Umbilical cord (tissue), 2 donors: ENCODE measurements at places on chromosomes 12 and 14. TPM values are rescaled to one million over a fixed set of nuclear protein-coding genes. Genes with fewer than 3 reads are reported as not detected.

Gene RITA1
- 17.3 TPM for total RNA-seq

DNA sequence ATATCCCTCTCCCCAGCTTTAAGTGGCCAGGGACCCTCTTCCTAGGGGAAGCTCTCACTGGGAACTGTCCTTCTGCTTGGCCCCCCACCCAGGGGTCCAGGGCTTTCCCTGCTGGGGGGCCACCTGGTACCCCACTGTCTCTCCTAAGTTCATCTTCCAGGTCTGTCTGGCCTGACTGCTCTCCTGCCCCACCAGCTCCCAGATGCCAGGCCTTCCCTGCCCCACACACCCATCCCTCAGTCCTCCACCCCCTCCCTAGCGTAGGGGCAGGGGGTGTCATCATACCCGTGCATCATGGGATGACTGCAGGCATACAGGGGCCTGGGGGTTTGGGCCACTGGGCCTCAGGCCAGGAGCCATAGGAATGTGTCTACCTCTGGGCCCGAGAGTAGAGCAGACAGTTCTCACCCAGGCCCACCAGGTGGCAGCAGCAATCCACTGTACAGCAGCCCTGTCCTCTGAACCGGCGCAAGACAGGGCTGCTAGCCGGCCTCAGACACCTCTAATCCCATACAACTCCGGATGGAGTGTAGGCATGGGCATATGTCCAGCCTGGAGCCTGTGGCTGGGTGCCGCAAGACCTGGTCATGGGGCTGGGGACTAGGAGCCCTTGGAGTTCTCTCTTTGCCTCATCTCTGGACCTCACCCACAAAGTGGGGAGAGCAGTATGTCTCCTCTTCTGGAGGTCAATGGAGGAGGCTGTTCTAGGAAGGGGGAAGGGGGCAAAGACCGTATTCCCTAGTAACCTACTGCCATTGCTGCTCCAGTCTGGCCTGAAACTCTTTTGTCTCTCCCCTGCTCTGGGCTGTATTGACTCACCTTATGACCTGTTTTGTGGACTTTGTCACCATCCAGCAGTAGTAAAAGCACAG, 10.0 kb upstream of the SMARCD1 start:
- peak; percentile 82 for DNase-seq

GRCh38 chr14:94110552-94111181, at the start of gene IFI27:
Gene IFI27 (plus strand): TSS chr14:94110736.
- DNase-seq, result peak; percentile 60

- peak; percentile 69 for DNase-seq
Measured at GRCh38 chr14:99225436-99226203, 46.4 kb downstream of the BCL11B start.

DNA sequence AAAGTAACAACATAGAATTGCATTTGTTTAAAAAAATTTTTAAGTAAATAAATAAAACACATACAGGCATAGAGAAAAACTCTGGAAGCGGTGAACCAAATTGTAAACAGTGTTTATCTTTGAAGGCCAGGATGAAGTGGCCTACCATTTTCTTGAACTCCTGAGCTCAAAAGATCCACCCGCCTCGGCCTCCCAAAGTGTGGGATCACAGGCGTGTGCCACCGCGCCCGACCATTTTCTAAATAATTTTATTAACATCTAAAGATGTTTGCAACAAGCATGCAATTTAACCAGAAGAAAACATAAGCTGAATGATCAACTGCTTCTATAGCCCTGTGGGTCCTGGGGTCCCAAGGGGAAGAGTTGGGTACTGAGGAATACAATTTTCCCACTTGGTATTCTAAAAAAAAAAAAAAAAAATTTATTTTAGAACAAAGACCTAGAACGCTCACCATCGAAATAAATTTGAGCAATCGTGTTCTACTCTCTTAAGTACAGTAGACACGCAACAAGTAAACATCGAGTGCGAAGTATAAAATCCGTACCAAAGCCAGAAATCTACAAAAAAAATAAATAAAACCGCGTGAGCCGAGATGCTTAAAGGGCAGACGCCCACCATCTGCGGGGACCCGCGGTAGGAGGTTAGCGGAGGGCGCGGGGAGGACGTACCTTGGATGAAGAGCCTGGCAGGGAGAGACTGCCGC, 484 bp downstream of the MIS18BP1 start:
- peak; percentile 17 for DNase-seq

GRCh38 chr12:50672158-50672557, 91.7 kb upstream of the ATF1 start:
- DNase-seq, result no peak

Gene OLR1
- 14.9 TPM for total RNA-seq
